ENCODE measurements at places on chromosomes 4 and X.

DNA sequence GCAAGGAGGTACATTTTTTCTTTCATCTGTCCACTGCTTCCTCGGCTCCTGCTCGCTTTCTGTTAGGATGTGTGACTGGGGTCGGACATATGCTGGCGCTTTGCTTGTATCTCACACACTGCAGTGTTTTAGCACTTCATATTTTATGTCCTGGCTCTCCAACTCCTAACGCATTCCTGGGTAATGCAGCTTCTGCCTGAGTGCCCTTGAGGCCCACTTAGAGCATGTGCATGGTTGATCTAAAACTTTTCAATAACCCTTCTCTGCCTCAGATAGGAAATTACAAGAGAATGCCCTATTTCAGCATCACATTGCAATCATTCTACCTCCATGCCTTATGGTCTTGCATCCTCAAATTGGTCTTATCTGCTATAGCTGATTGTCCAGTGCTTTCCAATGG, 65.3 kb downstream of the NEIL3 start:
- peaks cover 3% of the 10 kb centered on the region for H3K27me3 ChIP-seq
- H3K4me3 ChIP-seq, result no peak overlapping the region
- no peak for DNase-seq

GRCh38 chr4:152079543-152080293, 318.9 kb upstream of the GATB start:
- H3K27ac ChIP-seq, result no peak overlapping the region
- H3K36me3 ChIP-seq, result no peaks in the 10 kb centered on the region
- no peak overlapping the region for H3K4me3 ChIP-seq

- H3K27me3 ChIP-seq, result no peaks in the 10 kb centered on the region
- no peaks in the 10 kb centered on the region for H3K36me3 ChIP-seq
- H3K4me1 ChIP-seq, result no peaks in the 10 kb centered on the region
- no peak overlapping the region for H3K4me3 ChIP-seq
These were observed 222.4 kb downstream of the GPAT3 start for GRCh38 chr4:83758285-83758684.

GRCh38 chr4:71211748-71212147, 127.1 kb upstream of the SLC4A4 start:
- no peaks in the 10 kb centered on the region for H3K36me3 ChIP-seq
- H3K4me3 ChIP-seq, result no peak overlapping the region
- no peak for DNase-seq

- no peak overlapping the region for H3K27ac ChIP-seq
- no peaks in the 10 kb centered on the region for H3K4me1 ChIP-seq
- no peaks in the 10 kb centered on the region for H3K36me3 ChIP-seq
- H3K4me3 ChIP-seq, result no peak overlapping the region
These were observed 34.6 kb downstream of the F8 start for GRCh38 chrX:154987940-154988339.

DNA sequence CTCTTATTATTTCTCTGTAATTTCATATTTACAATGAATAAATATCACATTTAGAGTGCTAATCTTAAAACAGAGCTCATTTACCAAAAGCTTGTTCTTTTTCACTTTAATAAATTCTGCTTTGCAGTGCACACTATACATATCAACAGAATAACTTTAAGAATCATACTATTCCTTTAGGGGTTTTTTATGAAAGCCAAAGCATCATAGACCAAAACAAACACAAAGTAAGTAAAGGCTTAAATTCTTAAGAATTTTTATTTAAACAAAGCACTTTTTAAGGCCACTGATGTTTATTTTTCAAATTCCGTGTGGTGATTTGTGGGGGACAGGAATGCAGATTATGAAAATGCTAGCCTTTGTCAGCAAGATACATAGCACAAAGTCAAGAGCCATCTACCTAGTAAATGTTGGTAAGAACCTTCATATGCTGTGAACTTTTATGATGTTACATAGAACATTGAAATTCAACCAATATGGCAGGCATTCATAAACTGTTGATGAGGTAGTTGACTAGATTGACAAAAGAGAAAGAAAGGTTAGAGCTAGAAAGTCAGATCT, 17.8 kb downstream of the TIGD2 start:
- no peak overlapping the region for H3K27ac ChIP-seq
- H3K4me3 ChIP-seq, result no peak overlapping the region
- DNase-seq, result no peak
- no peaks in the 10 kb centered on the region for H3K4me1 ChIP-seq

DNA sequence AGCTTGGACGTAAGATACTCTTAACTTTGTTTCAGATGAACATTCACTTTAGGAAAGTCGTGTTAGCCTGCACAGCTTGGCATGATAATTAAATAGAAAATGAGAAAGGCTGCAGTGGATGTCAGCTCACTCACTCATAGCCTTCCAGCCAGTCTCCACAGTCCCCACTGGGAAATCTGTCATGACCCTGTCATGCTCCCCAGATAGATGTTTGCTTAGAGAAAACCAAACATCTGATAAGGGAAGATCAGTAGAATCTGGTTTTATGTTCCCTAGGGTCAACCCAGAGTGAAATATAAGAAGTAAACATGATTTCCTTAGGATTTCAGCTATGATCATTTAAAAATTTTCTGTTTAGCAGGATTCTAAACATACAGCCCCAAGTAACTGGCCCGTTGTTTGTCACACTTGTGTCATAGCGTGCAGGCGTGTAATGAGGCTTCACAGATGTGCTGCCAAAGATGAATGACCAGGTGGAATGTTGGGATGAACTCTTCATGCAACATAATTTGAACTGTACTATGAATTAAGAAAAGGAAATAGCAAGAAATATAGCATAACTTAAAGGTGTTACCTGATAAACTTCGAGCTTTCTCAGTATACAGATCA, 180.1 kb downstream of the BANK1 start:
- no peaks in the 10 kb centered on the region for H3K27me3 ChIP-seq
- H3K27ac ChIP-seq, result peak overlapping the region; percentile 21
- H3K4me1 ChIP-seq, result peaks cover 18% of the 10 kb centered on the region
- no peak overlapping the region for H3K4me3 ChIP-seq
- no peak for DNase-seq

GRCh38 chr4:16263056-16263455, 36.8 kb upstream of the TAPT1 start:
- no peak overlapping the region for H3K4me3 ChIP-seq
- no peak overlapping the region for H3K27ac ChIP-seq
- DNase-seq, result no peak
- no peaks in the 10 kb centered on the region for H3K27me3 ChIP-seq

DNA sequence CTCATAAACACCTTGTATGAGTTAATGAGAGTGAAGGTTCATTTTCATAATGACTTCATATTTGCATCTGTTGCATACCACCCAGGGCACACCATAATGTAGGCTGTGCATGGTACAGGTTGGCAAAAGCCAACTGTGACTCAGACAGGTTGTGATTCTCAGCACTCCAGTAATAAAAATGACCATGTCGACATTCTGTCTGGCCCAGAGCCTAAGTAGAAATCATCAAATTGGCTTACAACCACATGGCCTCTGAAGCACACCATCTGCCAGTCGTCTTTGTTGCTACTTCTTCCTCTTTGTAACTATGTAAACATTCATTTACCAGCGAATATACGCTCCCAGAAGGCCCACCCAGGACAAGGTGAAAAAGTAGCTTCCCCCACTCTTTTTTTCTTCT, 459.5 kb downstream of the GASK1B start:
- no peaks in the 10 kb centered on the region for H3K4me1 ChIP-seq
- no peaks in the 10 kb centered on the region for H3K27me3 ChIP-seq
- no peak overlapping the region for H3K4me3 ChIP-seq

DNA sequence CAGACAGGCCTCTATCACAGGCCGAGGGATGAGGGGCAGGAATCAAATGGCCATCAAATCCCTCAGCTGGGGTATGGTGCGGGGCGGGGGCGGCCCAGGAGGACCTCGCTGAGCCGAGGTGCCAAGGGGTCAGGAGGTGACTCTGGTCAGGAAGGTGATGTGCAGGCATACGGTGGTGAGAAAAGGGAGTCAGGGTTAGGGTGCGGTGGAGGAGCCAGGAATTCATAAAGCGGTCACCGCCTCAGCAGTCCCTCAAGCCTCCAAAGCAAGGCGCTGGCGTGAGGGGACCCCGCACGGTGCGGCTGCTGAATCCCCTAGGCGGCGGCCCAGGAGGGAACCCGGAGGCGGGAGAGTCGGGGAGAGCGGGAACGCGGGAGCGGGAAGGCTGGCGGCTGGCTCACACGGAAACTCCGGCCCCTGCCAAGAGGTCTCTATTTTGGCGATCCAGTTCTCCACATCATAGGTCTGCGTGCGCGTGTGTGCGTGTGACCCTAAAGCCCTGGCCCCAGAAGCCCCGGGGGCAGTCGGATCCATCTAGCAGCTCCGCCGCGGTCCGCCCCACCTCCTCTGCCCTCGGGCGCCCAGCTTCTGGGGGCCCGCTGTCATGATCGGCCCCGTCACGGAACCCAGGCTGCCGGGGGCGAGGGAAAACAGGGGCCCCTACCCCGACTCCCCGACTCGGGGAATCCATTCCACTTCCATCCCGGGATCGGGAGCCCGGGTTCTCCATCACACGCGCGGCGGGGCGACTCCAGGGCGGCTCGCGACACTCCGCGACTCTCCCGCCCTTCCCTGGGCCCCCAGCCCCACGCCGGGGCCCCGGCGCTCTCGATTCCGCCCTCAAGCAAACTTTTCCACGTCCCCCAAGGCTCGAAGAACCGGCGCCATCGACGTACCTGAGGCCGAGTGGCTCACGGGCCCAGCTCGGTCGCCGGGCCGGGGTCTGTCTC, 593 bp downstream of the ELF4 start:
- peak overlapping the region; percentile 47 for H3K4me3 ChIP-seq
- H3K27me3 ChIP-seq, result no peaks in the 10 kb centered on the region
- H3K36me3 ChIP-seq, result no peaks in the 10 kb centered on the region
- peak overlapping the region; percentile 54 for H3K27ac ChIP-seq

- no peak overlapping the region for H3K4me3 ChIP-seq
- H3K27ac ChIP-seq, result no peak overlapping the region
- H3K36me3 ChIP-seq, result no peaks in the 10 kb centered on the region
- no peak for DNase-seq
- no peaks in the 10 kb centered on the region for H3K27me3 ChIP-seq
- no peaks in the 10 kb centered on the region for H3K4me1 ChIP-seq
These were observed 33.6 kb upstream of the JADE1 start for GRCh38 chr4:128775916-128776315.

DNA sequence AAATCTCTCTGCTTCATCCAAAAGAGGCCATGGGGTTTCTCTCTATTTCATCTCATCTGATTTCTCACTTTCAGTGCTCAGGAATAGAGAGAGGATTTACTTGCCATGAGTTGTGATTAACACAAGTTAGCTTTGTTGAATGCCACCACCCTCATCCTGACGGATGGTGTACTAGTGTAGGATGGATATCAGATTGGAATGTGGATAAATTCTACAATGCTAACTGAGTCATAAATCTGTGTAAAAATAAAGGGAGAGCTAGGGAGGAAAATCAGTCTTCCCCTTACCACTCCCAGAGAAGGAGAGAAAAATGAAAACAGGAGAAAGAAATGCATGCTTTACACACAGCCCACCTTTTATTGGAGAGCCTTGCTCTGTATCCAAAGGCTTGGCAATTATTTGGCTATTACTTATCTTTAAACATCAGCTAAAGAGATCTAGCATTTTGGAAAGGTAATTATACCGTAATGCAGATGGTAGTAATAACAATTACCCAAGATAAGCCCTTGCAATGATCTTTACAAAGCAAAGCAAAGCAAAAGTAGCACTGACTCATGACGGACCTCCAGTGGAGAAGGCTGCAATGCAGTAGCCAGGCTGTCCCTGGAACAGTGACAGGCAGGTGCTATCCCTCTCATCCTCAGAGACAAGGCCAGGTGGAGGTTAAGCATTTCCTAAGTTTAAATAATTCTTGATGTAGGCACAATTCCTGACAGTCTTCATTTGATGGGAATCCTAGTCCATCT, 306.3 kb upstream of the PPARGC1A start:
- H3K4me3 ChIP-seq, result no peak overlapping the region
- H3K4me1 ChIP-seq, result no peaks in the 10 kb centered on the region
- no peaks in the 10 kb centered on the region for H3K27me3 ChIP-seq
- no peaks in the 10 kb centered on the region for H3K36me3 ChIP-seq
- H3K27ac ChIP-seq, result no peak overlapping the region

DNA sequence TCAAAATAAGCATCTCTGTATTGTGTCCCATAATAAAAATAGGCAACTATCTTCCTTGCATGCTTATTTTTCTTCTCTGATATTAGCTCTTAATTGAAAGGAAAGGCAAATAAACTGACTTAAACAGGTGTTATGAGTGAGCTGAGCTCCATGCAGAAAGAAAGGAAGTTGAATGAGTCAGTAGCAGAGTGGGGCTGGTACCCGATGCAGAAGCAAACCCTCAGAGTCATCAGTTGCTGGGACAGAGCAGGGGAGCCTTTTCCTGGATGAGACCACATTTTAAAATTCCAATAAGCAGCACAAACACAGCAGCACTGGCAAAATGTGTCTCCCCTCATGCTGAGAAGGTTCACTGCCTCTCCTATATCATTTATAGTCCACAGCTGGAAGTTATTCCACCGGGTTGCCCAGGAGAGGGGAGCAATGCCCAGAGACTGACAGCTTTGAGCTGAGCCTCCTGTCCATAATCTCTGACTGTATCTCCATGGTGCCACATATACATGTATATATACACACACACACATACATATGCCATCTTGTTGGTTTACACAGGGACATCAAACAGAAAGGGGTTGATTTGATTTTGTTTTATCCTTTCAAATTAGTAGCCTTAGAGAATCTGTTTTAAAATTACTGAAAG, 274.3 kb upstream of the PPARGC1A start:
- no peaks in the 10 kb centered on the region for H3K4me1 ChIP-seq
- no peak overlapping the region for H3K4me3 ChIP-seq
- H3K27me3 ChIP-seq, result no peaks in the 10 kb centered on the region
- DNase-seq, result no peak
- no peaks in the 10 kb centered on the region for H3K36me3 ChIP-seq

DNA sequence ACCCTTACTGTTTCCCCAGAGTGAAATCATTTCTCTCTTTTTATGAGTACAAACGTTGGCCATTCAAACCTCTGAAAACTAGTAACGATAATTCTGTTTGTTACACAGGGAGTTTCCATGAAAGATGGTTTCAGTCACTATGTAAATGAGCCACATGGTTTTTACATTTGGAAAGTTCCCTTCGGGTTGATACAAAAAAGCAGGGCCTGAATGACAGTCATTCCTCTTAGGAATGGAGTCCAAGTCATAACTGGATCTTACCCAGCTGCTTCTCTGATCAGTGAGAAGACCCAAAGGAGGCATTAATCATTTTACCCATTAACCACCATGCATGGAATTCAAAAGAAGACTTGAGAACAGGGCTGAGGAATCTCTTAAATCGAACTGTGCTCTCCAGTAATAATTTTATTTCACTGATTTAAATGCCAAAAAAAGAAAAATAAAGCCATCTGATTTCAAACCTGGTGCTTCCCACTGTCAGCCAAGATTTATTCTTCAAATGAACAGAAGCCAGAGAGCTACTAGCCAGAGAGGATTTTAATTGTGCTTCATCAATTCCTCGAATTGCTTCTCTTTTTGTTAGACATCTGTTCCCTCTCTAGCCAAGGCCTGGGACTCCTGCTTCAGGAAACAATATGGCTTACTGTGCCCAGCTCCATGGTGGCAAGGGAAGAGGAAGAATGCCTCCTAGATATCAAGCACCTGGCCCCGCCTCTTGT, 3.2 kb downstream of the SOWAHB start:
- DNase-seq, result no peak
- peaks cover 24% of the 10 kb centered on the region for H3K27me3 ChIP-seq
- no peaks in the 10 kb centered on the region for H3K36me3 ChIP-seq
- no peak overlapping the region for H3K27ac ChIP-seq
- H3K4me3 ChIP-seq, result no peak overlapping the region
- peaks cover 11% of the 10 kb centered on the region for H3K4me1 ChIP-seq
